ENCODE measurements at places on chromosomes 3 and 15. TPM values are rescaled to one million over a fixed set of nuclear protein-coding genes. Genes with fewer than 3 reads are reported as not detected.

The CKMT1B gene
- 0.89 TPM for total RNA-seq

The RNF7 gene
- 71.4 TPM for total RNA-seq

The KBTBD13 gene
- total RNA-seq = not detected

The SLC28A2 gene
- total RNA-seq = not detected

The EXOSC7 gene
- total RNA-seq = 28.8 TPM

The ADIPOQ gene
- total RNA-seq = not detected

The ADGRG7 gene
- not detected for total RNA-seq

The FEZF2 gene
- total RNA-seq = not detected

The ADAM10 gene
- total RNA-seq = 227 TPM

The RAD18 gene
- 4.8 TPM for total RNA-seq

The GXYLT2 gene
- total RNA-seq = 17.6 TPM

The GPR171 gene
- total RNA-seq = not detected

The NPAP1 gene
- total RNA-seq = not detected

The GDPGP1 gene
- 7.9 TPM for total RNA-seq

The ACTRT3 gene
- 2.6 TPM for total RNA-seq

The LRRC3B gene
- not detected for total RNA-seq

The MORC1 gene
- total RNA-seq = not detected

The ALDH1A3 gene
- total RNA-seq = 19.7 TPM
